ENCODE measurements at places on chromosomes 12 and 14.

GRCh38 chr12:126233625-126234024 is 1168.4 kb downstream of the AACS start:
- DNase-seq: no peak

- DNase-seq: no peak
These were observed 81.6 kb downstream of the SPATS2 start for GRCh38 chr12:49448858-49449257.

DNA sequence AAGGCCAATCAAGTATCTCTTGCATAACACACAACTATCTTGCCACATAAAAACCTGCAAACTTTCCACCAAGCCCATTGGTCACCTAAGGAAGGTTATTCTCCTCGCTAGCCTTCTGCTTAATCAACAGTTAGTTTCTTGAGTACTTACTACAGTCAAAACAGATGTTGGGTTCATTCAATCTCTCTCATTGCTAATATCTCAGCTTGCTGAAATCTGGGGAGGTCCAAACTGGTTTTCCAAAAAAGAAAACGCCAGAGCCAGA is 74.6 kb downstream of the TTC7B start:
- no peak for DNase-seq

- DNase-seq: no peak
These were observed 75.6 kb upstream of the FLRT2 start for GRCh38 chr14:85454226-85454813.

- no peak for DNase-seq
These were observed 149.6 kb downstream of the ADAMTS20 start for GRCh38 chr12:43402436-43402835.

- no peak for DNase-seq
These were observed 21.8 kb upstream of the DCN start for GRCh38 chr12:91204421-91204820.

DNA sequence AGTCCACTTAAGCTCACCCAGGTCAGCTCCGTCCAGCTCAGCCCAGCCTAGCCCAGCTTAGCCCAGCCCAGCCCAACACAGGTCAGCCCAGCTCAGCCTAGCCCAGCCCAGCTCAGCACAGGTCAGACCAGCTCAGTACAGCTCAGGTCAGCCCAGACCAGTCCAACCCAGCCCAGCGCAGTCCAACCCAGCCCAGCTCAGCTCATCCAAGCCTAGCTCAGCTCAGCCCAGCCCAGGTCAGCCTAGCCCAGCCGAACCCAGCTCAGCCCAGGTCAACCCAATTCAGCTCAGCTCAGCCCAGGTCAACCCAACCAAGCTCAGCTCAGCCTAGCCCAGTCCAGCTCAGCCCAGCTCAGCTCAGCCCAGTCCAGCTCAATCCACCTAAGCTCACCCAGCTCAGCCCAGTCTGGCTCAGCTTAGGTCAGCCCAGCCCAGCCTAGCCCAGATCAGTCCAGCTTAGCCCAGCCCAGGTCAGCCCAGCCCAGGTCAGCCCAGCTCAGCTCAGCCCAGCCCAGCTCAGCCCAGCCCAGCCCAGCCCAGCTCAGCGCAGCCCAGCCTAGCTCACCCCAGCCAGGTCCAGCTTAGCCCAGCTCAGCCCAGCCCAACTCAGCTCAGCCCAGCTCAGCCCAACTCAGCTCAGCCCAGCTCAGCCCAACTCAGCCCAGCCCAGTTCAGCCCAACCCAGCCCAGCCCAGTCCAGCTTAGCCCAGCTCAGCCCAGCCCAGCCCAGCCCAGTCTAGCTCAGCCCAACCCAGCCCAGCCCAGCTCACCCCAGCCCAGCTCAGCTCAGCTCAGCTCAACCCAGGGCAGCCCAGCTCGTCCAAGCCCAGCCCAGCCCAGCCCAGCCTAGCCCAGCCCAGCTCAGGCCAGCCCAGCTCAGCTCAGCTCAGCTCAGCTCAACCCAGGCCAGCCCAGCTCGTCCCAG is 184.0 kb downstream of the TMEM121 start:
- no peak for DNase-seq

DNA sequence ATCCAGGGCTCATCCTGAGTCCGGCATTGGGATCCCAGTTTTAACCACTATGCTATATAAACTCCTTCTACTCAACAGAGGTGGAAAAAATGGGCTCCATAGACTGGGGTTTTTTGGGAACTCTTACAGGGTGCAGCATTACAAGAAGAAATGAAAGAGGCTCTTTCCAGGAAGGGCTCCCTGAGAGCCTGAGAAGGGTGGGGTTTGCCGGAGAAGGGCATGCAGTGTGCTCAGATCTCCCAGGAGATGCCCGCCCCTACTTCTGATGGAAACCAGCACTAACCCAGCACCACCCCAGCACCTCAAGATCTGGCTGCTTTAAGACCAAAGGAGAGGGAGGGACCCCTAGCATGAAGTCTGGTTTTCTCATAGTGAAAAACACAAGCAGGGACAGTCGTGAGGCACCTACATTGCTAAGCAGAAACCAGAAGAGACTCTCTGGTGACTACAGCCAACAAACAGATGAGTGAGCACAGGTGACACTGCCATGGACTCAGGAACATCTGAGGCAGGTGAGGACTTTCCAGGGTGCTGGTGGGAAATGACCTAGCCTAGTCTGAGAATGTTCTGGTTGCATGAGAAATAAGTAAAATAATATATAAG is 43.9 kb upstream of the HSP90B1 start:
- no peak for DNase-seq

DNA sequence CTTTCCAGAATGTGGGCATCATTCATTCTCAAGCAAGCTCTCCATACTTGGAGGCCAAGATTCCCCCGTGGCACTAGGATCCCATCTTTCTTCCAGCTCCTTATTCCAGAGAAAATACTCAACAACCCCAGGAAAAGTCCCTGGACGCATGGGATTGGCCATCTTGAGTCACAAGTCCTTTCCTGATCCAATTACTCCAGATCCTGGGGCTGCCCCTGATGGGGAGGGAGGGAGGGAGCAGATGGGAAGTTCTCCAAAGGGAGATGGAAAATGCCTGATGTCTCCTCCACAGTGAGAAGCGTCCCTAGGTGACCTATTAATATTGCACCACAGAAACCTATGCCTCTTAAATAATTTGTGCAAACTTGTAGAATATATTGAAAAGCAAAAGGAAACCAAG is 12.4 kb upstream of the KCNK13 start:
- DNase-seq: no peak

- DNase-seq: peak; percentile 79
These were observed 10.0 kb downstream of the WNT1 start for GRCh38 chr12:48988030-48988649.

GRCh38 chr12:6939191-6939540 is 4.5 kb upstream of the RNU7-1 start:
- no peak for DNase-seq

GRCh38 chr12:68617160-68617926 is 6.6 kb downstream of the RAP1B start:
- DNase-seq: no peak

DNA sequence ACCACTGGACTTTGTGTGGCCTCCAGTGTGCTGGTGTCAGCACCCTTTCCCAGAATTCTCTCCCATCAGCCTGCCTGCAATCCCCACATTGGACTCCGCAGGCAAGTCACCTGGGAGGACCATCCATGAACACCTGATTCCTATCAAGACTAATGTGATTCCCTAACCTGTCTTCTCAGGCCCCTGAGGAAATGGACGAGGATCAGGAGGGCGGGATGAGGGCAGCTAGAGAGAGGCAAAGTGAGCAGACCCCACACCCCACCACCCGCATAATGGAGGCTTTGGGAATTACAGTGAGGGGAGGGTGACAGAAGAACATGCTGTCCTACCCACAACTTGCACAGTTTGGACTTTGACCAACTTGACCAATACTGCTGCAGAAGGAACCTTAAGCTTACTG is 60.9 kb upstream of the RFX4 start:
- DNase-seq: no peak

GRCh38 chr14:75794615-75795038 is 133.6 kb downstream of the TTLL5 start:
- DNase-seq: peak; percentile 14

DNA sequence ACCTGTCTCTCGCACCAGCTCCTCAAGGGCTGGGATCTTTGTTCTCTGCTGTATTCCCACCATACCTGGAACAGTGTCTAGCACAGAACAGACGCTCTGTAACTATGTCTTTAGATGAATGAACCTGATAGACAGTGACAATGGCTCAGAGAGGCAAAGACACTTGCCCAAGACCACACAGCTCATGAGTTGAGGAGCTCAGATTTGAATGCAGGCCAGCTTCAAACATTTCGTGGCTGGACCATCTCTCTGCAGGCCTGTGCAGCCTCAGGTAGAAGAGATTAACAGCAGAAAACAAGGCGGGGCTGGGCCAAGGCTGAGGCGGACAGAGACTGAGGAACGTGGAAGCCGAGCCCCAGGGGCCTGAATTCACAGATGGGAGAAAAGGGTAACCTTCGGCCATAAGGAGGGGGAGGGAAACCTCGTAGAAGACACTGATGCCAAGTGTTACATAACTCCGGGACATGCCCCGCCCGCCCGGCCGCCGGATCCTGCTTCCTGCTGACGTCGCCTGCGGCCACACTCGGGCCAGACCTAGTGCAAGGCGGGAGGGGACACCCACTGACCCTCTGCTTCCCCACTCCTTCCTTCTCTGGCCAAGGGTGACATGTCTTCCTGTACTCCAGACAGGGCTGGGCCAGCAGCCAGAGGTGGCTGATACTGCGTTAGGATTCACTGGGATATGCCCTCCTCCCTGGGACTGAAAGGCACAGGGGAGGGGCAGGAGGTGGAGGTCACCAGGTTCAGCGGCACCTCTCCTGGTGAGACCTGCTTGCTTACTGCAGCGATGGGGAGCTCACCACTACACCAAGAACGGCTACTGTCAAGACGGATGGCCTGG is 86.8 kb downstream of the RFLNA start:
- no peak for DNase-seq

- DNase-seq: no peak
These were observed 319.2 kb downstream of the BCL11B start for GRCh38 chr14:98952593-98953350.

DNA sequence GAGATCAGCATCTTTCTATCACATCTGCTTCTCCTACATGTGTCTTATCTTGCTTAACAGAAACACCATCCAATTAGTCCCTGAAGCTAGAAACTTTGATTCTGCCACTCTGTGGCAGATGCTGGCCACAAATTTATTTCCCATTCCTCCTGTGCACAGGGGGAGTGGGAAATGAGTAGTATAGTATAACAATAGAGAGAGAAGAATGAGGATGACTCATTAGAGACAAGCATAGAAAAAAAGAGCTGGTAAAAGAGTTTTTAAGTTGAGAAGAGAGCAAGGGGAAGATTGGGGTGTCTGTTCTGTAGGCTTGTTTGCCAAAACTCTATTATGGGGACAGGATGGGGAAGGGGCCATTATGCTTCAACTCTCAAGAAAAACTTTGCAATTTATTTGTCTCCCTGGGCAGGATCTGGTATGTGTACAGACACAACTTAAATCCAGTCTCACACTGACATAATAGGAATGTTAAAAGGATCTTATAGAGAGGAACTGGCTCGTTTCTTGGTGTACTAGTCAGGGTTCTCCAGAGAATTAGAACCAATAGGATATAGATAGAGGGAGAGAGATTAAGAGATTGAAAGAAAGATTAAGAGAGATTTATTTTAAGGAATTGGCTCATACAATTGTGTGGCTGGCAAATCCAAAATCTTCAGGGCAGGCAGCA is 142.6 kb upstream of the CPSF6 start:
- no peak for DNase-seq

GRCh38 chr14:73234586-73235394 is 2.5 kb upstream of the PAPLN start:
- DNase-seq: no peak

GRCh38 chr14:95287176-95287754 is 32.4 kb downstream of the CLMN start:
- no peak for DNase-seq

DNA sequence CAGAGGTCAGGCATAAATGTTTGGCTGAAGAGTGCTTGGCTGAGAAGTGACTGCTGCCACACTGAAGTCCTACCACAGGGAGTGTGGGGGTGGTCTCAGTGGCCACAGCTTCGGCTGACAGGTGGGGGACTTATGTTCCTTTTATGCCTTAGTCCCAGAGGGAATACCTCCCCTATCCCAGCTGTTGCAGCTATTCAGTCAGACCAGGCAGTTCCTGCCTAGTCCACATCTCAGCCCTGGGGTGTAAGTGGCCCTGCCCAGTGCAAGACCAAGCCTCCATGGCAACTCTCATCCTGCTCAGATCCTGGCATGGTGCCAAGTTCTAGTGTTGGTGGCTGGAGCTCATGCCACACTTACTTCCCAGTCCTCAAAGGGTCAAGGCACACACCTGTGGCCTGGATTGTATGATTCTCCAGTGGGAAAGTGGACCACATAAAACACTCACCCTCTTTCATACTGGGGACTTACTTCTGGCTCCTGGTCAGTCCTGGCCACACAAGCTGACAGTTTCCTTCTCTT is 161.3 kb upstream of the CAND1 start:
- no peak for DNase-seq

- DNase-seq: no peak
These were observed 16.2 kb downstream of the PRORP start for GRCh38 chr14:35138585-35138984.

DNA sequence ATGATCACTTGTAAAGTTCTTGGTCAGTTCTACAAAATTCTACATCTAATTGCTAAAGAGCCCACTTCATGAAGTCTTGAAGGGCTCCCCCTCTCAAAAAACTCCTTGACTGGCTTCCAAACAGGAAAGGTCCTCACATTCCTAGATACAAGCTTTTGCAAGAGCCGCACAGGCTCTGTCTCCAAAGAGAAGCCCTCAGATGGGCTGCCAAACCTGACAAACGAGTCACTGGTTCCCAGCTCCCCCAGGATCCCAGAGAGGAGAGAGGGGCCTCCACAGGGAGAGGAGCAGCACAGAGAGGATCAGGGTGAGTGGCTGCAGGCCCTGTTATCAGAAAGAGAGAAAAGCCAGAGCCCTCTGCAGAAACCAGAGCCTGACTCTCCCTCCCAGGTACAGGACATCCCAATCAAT is 5.8 kb downstream of the NID2 start:
- no peak for DNase-seq

DNA sequence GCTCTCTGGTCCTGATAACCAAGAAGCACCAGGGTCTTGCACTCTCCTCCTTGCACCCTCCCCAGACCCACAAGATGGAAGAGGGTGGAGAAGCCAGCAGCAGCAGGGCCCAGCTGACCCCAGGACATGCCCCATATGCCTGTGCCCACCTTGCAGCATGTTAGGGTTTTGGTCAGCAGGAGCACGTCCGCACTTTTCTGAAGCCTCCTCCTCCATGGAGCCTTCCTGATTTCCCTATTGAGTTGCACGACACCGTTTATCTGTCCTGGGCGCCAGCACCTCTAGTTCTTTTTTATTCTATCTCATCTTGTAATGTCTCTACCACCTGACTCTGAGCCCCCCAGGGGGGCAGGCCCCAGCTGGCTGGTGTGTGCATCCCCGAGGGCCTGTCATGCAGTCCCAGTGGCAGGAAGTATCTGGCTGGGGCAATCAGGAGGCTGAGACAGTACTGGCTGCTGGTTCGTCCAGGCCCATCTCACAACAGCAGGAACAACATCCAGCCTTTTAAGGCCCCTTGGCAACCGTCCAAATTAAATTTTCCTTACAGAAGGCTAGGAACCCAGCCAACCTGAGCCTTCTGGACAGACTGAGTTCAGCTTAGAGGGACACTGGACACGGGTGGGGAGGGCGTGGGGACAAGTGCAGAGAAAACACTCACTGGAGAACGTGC is 39.6 kb downstream of the CCDC85C start:
- peak; percentile 12 for DNase-seq

GRCh38 chr12:94849411-94849976 is 154.0 kb downstream of the NDUFA12 start:
- DNase-seq: no peak

GRCh38 chr12:18932715-18933114 is 194.8 kb downstream of the CAPZA3 start:
- no peak for DNase-seq

- no peak for DNase-seq
These were observed 674.8 kb downstream of the TMTC2 start for GRCh38 chr12:83361475-83361874.

All from NCI-H1930 (cell line).